Effector memory CD4-positive, alpha-beta T cell (primary cell): ENCODE measurements at places on chromosomes 1 and 21.

DNA sequence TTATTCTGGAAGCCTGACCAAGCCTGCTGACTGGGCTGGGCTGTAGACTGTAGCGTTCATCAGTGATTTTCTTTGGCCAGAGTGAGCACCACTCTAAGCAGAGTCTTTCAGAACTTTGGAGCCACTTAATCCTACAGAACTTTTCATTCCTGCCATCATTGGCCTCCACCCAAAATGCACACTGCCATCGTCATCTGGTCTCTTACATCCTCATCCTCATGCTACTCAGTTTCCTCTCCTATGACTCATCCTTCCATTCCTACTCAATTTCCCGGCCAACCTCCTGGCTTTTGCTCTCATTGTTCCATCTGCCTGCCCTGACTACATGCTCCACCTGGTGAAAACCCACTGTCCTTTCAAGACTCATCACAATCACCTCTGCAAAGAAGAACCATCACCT, 233.8 kb upstream of the USP25 start:
- DNase-seq: no peak

DNA sequence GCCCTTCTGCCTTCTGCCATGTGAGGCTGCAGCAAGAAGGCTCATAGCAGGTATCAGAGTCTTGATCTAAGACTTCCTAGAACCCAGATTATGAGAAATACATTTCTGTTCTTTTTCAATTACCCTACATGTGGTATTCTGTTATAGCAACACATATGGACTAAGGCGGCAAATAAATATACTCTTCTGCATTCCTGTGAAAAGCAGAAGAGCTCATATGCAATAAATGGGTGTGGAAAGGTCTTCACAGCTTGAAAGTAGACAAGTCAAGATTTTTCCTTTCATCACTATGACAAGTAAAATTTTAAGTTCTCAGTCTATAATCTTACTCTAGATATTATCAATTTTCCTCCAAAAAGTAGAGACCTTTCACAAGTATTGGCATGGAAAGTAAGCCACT, 36.6 kb downstream of the TNFSF18 start:
- DNase-seq: no peak

GRCh38 chr1:75519651-75520427, 91.1 kb downstream of the SLC44A5 start:
- no peak for DNase-seq

- no peak for DNase-seq
Measured at GRCh38 chr21:40200946-40201345, 333.7 kb downstream of the PCP4 start.

DNA sequence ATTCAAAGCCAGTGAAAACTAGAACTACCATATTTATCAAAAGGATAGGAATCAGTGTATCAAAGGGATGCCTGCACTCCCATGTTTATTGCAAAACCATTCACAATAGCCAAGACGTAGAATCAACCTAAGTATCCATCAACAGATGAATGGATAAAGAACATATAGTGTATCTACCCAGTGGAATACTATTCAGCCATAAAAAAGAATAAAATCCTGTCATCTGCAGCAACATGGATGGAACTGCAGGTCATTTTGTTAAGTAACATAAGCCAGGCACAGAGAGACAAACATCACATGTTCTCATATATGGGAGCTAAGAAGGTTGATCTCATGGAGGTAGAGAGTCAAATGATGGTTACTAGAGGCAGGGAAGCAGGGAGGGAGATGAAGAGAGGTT, 110.0 kb downstream of the PAX7 start:
- no peak for DNase-seq

- no peak for DNase-seq
Measured at GRCh38 chr1:166169182-166169581, 2.4 kb upstream of the FAM78B start.

DNA sequence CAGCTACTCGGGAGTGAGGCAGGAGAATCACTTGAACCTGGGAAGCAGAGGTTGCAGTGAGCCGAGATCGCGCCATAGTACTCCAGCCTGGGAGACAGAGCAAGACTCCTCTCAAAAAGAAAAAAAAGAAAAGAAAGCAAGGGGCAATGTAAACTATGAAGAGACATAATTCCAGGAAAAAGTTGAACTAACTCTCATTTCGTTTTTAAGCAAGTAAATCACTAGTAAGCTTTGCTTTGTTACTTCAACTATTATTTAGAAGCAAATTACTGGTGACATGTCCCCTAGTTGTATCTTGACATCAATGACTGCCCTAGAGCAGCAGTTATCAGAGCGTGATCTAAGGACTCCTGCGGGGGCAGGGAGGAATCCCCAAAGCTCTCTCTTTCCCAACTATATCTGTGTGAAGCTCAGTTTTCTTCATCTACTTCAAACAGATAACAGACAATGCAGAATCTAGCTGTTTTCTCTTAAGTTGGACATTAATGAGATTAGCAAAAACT, 18.7 kb downstream of the CLSTN1 start:
- no peak for DNase-seq

GRCh38 chr1:42851420-42851819, 5.0 kb downstream of the ZNF691 start:
- DNase-seq: no peak

- DNase-seq: no peak
Measured at GRCh38 chr1:85396194-85396593, 68.8 kb downstream of the DDAH1 start.

GRCh38 chr21:45152265-45152746, 77.9 kb downstream of the ADARB1 start:
- no peak for DNase-seq

GRCh38 chr1:210250665-210250997, 18.0 kb downstream of the SERTAD4 start:
- no peak for DNase-seq

DNA sequence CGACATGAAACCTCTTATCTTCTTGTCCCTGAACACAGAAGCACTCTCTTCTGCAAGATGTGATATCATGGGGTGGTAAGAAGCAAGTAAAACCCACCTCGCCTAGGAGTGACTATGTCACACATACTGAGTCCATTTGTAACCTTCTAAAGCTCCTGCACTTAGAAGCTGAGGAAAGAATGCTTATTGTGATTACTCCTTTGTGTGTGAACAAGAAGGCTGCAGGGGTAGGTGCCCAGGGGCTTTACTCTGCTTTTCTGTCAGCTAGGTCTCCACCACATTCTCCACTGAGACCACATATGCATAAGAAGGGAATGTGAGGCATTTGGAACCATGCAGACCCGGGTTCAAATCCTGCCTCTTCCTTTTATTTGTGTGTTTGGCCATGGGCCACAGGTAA, 144.3 kb downstream of the DMRTA2 start:
- no peak for DNase-seq

GRCh38 chr1:119012383-119012782, 24.2 kb upstream of the TBX15 start:
- DNase-seq: no peak

- no peak for DNase-seq
Measured at GRCh38 chr1:72780212-72780611, 497.9 kb upstream of the NEGR1 start.

DNA sequence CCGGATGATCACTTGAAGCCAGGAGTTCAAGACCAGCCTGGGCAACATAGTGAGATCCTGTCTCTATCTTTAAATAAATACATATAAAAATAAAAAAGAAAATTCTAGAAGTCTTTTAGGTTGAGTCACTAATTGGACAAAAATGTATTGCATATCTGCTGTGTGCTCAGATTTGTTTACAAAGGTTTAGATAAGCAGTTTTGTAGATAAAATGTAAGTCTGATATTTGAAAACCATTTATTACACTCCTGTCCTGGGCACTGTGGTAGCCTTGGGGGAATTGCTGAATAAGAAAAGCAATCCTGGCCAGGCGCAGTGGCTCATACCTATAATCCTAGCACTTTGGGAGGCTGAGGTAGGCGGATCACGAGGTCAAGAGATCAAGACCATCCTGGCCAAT, 11.6 kb downstream of the GMEB1 start:
- no peak for DNase-seq

DNA sequence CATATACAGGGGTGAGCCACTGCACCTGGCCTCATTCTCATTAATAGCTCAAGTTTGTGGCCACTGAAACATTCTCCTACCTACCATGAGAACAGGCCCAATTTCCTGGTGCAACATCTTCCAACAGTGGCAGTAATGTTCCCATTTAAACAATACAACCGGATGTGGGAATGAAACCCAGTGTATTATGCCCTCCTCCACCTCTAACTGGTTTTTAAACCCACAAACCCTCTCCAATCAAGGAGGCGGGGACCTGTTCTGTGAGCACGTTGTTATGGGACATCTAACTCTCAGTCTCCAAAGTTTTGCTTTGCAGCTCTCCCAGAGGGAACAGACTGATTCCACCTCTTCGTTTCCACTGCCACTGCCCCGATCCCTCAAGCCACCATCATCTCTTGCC, 2.6 kb downstream of the CTNNBIP1 start:
- no peak for DNase-seq

- no peak for DNase-seq
Measured at GRCh38 chr1:184152434-184152898, 100.9 kb downstream of the TSEN15 start.

GRCh38 chr21:33121715-33122475, 52.0 kb downstream of the OLIG1 start:
- no peak for DNase-seq

GRCh38 chr1:43990271-43991199, 864 bp upstream of the CCDC24 start:
- DNase-seq: no peak

GRCh38 chr1:206866062-206866461, 639 bp downstream of the IL20 start:
- no peak for DNase-seq

DNA sequence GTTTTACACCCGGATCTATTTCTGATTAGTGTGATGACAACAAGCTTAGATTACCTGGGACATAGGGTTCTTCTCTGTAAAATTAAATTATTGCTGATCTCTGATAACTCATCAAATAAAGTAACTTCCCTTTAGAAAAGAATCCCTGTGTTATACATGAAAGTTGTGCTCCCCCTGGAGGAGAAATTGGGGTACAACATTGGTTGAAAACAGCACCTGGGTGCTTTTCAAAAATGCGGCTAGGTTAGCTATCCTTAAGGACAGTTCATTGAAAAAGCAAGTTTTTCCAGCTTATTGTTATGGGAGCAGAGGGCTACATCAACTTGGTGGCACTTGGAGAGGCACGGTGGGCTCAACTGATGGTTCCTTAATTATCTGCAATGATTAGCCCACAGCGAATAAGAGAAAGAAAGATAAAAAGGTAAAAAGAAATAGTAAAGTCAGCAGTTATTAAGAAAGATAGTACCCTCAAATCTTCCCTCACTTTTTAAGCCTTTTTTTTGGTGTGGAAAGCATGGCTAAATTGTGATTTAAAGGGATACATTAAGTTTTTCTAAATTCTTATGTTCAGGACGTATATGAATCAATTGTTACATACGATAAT, 97.8 kb downstream of the FMN2 start:
- DNase-seq: no peak

GRCh38 chr1:14017531-14017961, 317.6 kb downstream of the PRDM2 start:
- DNase-seq: no peak

DNA sequence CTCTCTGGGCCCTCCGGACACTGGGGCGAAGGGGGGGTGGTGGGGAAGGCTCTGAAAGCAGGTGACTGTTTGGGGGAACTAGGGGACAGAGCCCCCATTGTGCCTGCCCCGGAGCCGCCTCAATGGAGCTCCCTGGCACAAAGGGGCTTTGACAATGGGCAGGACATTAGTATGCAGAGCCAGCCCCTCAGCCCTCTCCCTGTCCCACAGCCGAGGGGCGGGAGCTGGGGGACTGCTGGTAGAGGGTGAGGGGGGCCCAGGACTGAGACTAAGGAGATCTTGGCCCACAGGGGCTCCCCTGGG, 7.8 kb downstream of the KCNJ10 start:
- no peak for DNase-seq

- no peak for DNase-seq
Measured at GRCh38 chr1:172960454-172961208, 90.1 kb downstream of the TNFSF18 start.

DNA sequence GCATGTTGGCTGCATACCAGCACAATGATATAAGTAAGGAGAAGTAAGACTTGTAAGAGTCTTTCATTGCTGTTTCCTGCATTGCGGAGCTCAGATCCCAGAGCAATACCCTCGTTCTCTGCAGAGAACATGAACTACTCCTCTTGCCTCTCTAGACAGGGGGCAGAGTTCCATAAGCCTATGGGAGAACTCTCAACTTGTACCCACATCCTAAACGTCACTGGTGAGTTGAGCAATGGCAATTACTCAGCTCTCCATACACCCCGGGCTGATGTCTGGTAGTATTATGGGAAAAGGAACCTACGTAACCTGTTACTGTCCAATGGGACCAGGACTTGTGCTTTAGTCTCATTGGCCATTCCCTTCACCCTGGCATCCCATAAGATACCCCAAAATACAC, 27.3 kb upstream of the ZNF496 start:
- no peak for DNase-seq

GRCh38 chr1:69587391-69587790, 19.7 kb downstream of the LRRC7 start:
- no peak for DNase-seq

DNA sequence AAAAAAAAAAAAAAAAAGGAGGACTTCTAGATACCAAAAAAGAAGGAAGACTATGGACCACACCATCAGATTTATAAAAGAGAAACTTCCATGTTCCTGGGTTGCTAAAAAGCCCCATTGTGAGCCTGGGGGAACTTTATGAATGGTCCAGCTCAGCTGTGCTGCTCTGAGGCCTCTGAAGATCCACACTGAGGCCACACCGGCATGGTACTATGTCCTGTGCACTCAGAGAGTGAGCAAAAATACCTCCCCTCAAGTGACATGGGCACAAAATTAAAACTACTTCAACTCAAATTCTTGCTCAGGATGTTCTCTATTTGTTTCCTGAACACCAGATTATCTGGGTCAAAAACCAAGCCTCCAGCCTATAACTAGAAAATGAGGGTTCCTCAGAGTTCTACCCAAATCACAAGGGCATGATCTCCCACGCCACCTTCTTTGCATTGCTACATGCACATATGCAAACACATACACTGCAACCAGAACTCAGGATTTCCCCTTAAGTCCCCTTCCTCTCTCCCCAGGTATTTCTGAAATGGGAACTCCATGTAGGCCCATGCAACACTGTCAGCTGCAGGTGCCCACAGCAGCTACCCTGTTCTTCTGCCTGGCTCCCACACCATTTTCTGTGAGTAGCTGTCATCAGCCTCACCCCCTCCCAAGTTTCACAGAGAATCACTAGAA, 94.4 kb downstream of the SH3GLB1 start:
- DNase-seq: no peak

- DNase-seq: no peak
Measured at GRCh38 chr1:22745669-22746585, 35.3 kb downstream of the EPHB2 start.

GRCh38 chr1:26124418-26125331, 13.1 kb downstream of the PDIK1L start:
- no peak for DNase-seq
